ENCODE measurements at places on chromosomes 1 and 21.

GRCh38 chr1:244896550-244896949 is 32.2 kb upstream of the HNRNPU start:
- no peak for DNase-seq

DNA sequence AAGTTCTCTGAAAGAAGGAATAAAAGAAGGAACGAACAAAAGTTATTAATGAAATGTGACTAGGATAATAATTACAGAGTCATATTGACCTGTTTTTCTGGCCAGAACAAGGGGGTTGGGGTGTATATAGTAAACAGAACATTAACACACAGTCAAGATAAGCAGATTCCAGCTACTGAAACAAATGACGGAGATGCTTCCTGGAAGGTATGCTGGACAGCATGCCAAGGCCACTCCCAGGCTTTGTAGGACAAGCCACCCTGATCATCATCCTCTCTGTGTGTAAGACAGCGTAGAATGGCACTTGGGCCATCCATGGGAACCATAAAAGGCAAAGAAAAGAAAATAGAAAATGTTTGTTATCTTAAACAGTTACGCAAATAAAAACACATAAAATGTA is 120.7 kb downstream of the TGFBR3 start:
- DNase-seq = no peak

DNA sequence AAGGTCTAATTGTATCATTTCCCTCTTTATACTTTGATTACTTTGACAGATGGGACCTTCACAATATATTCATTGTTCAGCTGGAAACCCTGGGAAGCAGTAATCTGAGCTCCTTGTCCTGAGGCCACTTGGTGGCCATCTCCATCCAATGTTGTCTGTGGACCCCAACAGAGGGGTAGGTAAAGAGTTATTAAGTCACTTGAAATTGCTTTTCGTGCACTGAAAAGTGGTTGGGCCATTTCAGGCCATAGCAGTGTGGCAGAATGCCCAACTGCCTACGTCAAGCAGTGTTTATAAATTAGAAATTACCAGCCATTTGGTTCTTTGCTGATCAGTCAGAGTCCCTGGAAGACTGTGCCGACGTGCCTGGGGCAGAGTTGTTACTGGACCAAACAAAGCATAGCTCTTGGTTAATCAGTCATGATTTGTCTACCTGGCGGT is 308.3 kb upstream of the USP25 start:
- DNase-seq = no peak

DNA sequence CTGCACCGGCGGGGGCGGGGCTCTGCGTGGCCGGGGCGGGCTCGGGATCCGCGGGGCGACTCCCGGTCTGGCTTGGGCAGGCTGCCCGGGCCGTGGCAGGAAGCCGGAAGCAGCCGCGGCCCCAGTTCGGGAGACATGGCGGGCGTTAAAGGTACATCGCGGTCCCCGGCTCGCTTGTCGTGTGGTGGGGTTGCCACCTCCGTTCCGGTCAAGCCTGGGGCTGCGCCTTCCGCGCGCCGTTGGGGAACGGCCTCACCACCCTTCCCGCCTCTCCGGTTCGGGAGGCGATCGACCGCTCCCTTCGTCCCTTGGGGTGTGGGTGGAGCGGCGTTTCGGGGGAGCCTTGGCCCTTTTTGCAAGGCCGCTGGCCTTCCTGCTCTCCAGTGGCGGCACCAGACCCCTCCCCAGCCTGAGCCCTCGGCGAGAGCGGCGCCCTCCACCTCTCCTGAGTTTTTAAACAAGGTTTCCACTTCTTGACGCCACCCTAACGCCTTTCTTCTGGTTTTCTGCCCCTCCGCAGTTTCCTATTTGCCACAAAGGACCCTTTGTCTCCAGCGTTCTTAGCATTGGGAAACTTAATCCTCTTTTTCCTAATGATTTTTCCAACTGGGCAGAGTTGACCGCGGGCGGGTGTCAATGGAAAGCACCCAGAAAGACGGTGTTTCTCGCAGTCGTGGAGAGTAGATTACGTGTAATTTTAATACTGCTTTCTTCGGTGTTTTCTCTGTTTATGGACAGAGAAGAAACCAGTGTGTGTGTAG is at the start of the genes LEPR and LEPROT:
LEPR (plus strand) TSS at position 79 of the 761 bp plus-strand sequence. CDS start 144,898 bp downstream, outside the sequence.
LEPROT (plus strand) TSS at position 79 of the 761 bp plus-strand sequence; CDS start at position 136, 57 bp downstream.
- DNase-seq = no peak

GRCh38 chr1:19439464-19440171 is 45.7 kb downstream of the CAPZB start:
- DNase-seq = no peak

DNA sequence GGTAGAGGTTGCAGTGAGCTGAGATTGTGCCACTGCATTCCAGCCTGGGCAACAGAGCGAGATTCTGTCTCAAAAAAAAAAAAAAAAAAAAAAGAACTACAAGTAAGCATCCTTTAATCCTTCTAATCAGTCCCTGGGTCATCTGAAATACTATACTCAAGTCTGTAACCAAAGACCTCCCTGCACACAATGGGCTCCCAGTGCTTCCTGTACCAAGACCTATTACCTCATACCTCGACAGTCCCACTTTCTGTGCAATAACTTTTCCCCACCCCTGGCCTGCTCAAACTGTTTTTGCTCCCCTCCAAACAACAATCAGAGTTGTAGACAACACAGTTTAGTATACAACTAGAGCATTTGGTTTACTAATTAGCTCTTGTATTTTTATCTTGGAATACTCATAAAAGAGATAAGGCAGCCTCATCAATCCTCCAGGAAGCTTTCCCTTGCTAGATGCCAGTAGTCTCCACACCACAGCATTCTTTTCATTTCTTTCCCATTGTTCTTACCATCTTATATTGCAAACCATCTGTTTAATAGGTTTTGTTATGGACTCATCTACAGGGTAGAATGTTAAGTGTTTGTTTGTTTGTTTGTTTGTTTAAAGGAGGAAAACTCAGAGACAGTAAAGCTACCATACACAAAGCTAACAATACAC is 19.2 kb upstream of the RLF start:
- no peak for DNase-seq

DNA sequence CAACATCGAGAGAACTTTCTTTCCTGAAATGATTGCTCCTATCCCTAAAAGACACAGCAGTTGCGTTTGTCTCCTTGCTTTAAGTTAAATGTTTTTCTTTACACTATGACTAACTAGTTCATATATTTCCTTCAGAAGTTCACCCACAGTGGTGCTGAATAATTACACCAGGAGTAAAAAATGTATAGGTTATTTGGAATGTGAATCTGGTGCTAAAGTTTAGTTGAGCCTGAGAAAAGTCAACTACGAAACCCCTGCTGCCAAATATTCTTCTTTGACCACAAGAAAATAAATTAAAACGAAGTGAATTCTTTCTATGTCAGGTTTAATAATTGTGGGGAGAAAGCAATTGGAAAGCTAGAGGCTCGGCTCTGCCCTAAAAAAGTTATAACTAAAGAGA is 52.8 kb downstream of the C4BPA start:
- no peak for DNase-seq

GRCh38 chr1:209627027-209627731 is 25.0 kb downstream of the LAMB3 start:
- DNase-seq = no peak

DNA sequence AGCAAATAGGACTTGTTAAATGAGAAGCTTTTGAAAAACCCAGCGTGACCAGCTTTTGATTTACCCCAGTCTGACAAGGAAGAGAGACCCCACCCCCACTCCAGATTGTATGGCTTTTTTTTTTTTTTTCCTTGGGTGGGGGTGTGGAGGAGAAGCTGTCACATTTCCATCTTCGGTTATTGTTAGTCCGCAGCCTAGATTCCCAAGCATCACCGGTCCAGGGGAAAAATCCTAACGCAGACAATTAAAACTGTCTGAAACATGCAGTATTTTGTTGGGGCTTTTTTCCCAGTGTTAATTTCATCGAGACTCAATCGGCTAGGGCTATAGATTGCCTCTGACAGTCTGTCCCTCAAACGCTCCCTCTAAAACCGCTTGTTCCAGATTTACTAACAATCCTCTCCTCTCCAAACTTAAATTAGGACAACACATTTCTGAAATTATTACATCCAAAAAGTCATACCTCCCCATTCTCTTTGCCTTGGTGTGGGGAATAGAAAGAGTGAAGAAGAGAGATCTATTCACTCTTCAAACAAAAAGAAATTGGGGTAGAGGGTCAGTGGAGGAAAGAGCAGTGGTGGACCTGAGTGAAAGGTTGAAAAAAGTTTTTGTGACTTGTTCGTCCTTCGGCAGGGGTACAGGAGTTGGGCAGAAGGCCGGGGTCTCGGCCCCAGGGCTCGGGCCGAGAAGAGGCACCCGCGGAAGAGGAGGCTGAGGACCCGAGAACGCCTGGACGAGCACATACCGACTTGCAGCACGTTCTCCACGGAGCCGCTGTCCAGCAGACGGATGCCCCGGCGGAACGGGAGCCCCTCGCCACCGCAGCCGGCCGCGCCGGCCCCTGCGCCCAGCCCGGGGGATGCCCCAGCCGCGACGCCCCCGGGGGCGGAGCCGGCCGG is 1.1 kb downstream of the ZSWIM5 start:
- DNase-seq = no peak

DNA sequence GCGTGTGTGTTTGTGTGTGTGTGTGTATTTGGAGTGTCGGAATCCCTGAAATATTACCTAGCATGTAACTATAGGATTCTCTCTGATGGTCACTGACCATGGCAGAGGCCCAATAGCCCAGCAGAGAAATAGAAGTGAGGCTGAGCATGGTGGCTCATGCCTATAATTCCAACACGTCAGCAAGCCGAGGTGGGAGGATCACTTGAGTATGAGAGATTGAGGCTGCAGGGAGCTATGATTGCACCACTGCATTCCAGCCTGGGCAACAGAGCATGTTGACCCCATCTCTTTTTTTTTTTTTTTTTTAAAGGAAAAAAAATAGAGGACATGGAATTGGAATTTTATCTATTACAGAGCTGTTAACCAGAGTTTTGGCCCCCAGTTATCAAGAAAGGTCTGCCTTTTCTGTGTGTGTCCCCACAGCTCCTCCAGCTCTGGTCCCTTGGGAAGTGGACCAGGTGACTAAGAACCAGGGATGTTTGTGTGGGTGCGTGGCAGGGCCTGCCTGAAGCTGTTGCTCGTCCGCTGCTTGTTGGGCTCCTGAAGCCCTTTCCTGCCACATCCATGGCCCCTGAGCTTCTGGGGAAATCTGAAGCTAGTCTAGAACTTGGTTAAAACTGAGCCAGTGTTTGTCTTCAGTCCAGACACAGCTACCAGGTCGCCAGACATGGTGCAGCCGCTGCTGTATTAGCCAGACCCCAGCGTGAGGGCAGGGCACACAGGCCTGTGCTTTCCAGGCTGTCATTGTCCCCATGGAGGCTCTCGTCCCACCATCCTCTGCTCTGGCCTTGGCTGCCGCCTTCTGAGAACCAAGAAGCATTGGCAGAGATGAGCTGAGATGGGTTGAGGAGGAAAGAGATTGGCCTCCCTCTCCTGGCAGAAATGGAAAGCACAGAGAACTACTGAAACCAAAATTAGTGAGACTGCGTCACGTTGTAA is 25.5 kb downstream of the CAPN9 start:
- no peak for DNase-seq

DNA sequence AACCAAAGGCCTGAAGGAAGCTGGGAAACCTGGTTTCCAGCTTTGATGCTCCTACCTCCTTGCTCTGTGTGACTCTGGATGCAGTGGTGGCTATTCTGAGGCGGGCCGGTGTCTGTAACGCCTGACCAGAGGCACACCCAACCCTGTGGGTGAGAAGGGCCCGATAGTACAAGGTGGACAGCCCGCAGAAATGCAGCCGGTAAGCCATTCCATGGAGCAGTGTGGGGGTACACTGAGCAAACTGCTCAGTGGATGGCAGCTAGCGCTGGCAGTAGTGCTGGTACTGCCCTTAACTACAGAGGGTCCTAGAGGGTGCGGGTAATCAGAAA is 36.0 kb downstream of the AHDC1 start:
- DNase-seq = no peak

DNA sequence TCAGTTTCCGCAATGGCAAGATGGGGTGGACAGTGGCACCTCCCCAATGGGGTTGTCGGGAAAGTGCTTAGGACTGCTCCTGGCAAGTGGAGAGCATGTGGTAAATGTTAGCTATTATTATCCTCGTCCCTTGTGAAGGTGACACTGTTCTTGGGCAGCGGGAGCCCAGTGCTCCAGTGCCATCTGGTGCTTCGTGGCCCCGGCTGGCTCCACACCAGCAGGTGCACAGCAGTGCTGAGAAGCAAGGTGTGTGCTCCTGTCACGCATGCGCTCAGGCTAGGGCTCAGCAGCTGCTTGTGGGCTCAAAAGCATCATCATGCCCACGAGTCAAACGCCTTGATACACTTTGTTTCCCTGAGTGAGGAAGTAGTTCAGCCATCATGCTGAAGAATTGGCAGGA is 24.9 kb upstream of the KCNC4 start:
- DNase-seq = no peak

DNA sequence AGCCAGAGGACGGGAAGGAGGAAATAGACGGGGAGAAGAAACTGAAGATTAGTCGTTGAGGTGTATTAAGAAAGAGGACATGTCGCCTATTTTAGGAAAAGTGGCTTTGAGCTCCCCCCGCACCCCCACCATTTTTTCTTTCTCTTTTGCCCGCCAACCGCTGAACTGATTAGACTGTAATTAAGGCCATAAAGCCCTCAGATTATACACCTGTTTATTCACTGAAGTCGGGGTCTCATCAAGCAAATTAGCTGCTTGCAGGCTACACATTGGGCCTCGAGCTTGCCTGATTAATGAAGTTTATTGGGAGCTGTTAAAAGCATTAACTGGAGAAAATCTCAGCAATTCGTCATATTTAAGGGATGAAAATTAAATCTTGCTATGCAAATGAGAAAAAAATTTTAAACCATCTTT is 119.4 kb upstream of the RRP15 start:
- no peak for DNase-seq

- DNase-seq = no peak
Observed at GRCh38 chr1:21331752-21332478, 41.7 kb upstream of the ECE1 start.

DNA sequence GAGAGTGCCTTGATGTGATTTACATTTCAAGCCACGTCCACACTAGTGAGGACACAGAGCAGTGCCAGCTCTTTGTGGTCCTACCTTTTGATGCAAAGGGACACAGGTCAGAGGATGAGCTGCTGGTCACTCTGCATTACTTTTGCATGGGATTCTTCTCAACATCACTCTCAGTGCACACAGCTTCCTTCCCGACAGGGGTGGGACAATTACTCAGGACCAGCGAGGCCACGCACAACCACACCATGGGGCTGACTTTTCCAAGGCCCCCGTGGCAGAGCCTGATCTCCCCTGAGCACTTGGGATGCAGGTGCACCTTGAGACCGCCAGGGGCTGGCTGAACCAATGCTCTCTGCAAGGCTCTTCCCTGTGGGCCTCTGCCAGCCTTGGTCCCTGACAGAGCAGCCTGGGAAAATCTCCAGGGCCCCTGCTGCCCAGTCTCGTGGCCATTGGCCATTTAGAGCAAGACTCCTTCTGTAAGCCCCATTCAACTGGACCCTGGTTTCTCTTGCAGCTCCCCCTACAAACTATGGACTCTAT is 13.2 kb upstream of the PRAMEF12 start:
- no peak for DNase-seq

GRCh38 chr1:119068427-119068826 is 72.0 kb downstream of the WARS2 start:
- no peak for DNase-seq

DNA sequence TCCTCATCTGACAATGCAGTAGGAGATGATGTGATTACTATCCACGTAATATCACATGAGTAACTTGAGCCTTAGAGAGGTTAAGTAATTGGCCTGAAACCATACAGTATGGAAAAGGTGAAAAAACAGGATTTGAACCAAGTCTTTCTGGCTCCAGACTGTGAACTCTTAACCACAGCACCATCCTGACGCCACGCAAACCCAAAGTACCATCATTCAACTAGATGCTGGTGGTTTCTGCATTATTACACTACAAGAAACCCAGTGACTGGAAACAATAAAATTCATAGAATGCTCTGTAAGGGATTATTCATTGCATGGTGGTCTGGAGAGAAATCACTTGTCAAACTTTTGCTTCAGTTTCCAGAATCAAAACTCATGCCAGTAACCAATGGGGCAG is 90.7 kb downstream of the MAB21L3 start:
- no peak for DNase-seq

GRCh38 chr1:113792986-113793385 is 19.3 kb downstream of the RSBN1 start:
- no peak for DNase-seq

All from D721Med (cell line).